ENCODE measurements at places on chromosomes 3 and 15. TPM values are rescaled to one million over a fixed set of nuclear protein-coding genes. Genes with fewer than 3 reads are reported as not detected.

SEMA6D gene
- total RNA-seq, result not detected

ECE2 gene
- total RNA-seq, result not detected

ISLR2 gene
- total RNA-seq, result 0.18 TPM

AHSG gene
- total RNA-seq, result 0.13 TPM

TTLL13 gene
- total RNA-seq, result 0.14 TPM

MUC4 gene
- total RNA-seq, result 0.02 TPM

ZNF660 gene
- total RNA-seq, result not detected

FAM43A gene
- 19.8 TPM for total RNA-seq

SCG5 gene
- 2.0 TPM for total RNA-seq

HRH1 gene
- 7.3 TPM for total RNA-seq

RLBP1 gene
- total RNA-seq, result 0.13 TPM

Measured in A549 treated with Hydrocortisone at 1 μM for 4 hours (cell line).